ENCODE measurements at places on chromosomes 5 and 9. TPM values are rescaled to one million over a fixed set of nuclear protein-coding genes. Genes with fewer than 3 reads are reported as not detected.

Gene ARHGEF28
- total RNA-seq, result 0.19 TPM

GRCh38 chr5:115507681-115508080 lies 36.9 kb downstream of the FEM1C start:
- no peaks in the 10 kb centered on the region for H3K4me1 ChIP-seq
- H3K36me3 ChIP-seq, result no peaks in the 10 kb centered on the region
- no peaks in the 10 kb centered on the region for H3K27me3 ChIP-seq
- no peak overlapping the region for H3K27ac ChIP-seq
- no peak for DNase-seq

DNA sequence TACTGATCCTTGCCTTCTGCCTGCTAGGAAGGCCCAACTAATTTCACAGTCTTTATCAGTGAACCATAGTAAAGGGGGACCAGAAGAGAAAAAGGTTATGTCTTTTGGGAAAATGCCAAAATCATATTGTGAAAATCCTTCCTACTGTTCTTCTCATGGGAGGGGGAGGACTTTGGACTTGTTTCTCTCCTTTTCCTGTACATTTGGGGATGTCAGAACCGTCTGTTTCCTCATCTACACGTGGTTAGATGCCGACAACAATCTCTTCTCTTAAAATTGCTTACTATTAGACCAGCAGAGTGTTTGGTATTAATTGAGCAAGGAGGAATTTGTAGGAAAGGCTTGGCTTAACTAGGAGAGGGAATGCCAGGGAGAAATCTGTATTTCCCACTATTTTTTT lies 77.2 kb downstream of the TMC1 start:
- no peak overlapping the region for H3K4me3 ChIP-seq
- H3K4me1 ChIP-seq, result no peaks in the 10 kb centered on the region
- H3K27ac ChIP-seq, result no peak overlapping the region
- DNase-seq, result no peak

- H3K4me1 ChIP-seq, result no peaks in the 10 kb centered on the region
- DNase-seq, result no peak
- no peaks in the 10 kb centered on the region for H3K36me3 ChIP-seq
- no peak overlapping the region for H3K27ac ChIP-seq
- no peak overlapping the region for H3K4me3 ChIP-seq
- H3K27me3 ChIP-seq, result no peaks in the 10 kb centered on the region
These were observed 36.7 kb upstream of the KCNIP1 start for GRCh38 chr5:170466988-170467707.

- no peak for DNase-seq
- H3K4me3 ChIP-seq, result peak overlapping the region; percentile 48
- no peaks in the 10 kb centered on the region for H3K36me3 ChIP-seq
- H3K4me1 ChIP-seq, result peaks cover 4% of the 10 kb centered on the region
These were observed 69.0 kb downstream of the SLC28A3 start for GRCh38 chr9:84271531-84271900.

DNA sequence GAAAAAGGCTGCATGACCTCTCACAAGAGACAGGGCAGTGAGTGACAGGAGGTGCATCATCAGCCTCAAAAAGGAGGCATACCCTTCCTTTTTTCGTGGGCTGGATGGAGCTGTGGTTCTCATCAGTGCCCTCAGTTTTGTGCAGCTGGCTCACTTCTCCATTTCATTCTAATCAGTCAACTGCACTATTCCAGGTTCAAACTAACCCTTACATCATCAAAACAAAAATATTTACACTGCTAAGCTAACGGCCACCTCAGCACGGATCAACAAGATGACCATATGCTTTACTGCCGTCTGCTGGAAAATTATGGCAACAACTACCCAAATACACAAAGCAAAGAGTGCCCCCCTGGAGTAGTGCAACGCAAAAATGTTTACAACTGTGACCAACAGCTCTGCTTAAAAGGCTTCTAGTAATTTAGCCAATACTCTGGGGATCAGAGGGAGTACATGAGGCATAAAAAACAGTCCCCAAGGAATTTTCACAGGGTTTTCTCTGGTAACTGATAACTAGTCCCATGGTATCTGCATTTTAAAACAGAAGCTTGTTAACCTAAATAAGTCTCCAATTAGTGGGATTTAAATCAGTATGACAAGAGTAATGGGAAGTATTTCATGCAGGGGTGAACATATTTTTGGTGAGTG lies 10.8 kb downstream of the KCNV2 start:
- no peaks in the 10 kb centered on the region for H3K36me3 ChIP-seq
- no peaks in the 10 kb centered on the region for H3K27me3 ChIP-seq
- no peak overlapping the region for H3K4me3 ChIP-seq
- DNase-seq, result peak; percentile 61

DNA sequence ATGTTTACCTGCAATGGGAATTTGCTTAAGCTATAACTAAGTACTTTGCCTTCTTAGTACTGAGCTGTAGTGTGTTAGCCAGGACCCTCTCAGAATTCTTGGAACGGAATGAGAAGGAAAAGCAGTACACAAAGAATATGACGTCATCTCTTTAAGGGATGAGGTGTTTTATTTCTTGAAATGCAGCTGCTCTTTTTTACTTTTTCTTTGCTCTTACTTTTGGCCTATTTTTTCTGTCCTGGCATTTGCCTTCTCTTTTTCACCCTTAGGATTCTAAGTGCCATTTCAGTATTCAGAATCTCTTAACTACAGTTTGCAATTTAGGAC lies 10.1 kb downstream of the KIF2A start:
- H3K4me1 ChIP-seq, result no peaks in the 10 kb centered on the region
- H3K27me3 ChIP-seq, result no peaks in the 10 kb centered on the region
- no peak overlapping the region for H3K4me3 ChIP-seq
- H3K27ac ChIP-seq, result no peak overlapping the region
- DNase-seq, result no peak

Gene IRX2
- not detected for total RNA-seq

DNA sequence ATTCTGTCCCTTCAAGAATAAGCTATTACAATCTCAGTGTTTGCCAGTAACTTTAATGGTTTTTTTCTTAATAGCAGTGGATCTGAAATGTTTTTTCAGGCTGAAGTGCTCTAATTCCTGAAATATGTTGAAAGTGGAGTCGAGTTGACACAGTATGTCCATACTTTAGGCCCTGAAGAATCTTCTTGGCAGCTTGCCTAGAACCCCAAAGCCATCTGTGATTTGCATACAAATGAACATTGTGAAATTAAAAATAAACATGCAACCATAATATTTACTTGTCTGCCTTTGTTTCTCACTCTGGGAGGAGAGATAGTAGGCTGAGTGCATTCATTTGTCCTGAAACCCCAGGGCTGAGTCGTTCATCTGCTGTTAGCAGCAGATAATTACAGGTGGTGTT lies 152.7 kb downstream of the ADCY2 start:
- no peaks in the 10 kb centered on the region for H3K27me3 ChIP-seq
- H3K27ac ChIP-seq, result no peak overlapping the region
- no peak for DNase-seq

GRCh38 chr9:105269593-105269992 lies 25.1 kb downstream of the SLC44A1 start:
- no peaks in the 10 kb centered on the region for H3K4me1 ChIP-seq
- H3K27me3 ChIP-seq, result no peaks in the 10 kb centered on the region
- H3K4me3 ChIP-seq, result no peak overlapping the region

- H3K27me3 ChIP-seq, result no peaks in the 10 kb centered on the region
- H3K27ac ChIP-seq, result no peak overlapping the region
- peaks cover 63% of the 10 kb centered on the region for H3K36me3 ChIP-seq
- H3K4me1 ChIP-seq, result no peaks in the 10 kb centered on the region
- no peak for DNase-seq
- no peak overlapping the region for H3K4me3 ChIP-seq
These were observed 10.1 kb downstream of the BRD9 start for GRCh38 chr5:882253-883183.

Gene SNCAIP
- 0.31 TPM for total RNA-seq

Measured in GM12878 (cell line).